ENCODE measurements at places on chromosomes 11 and 22. TPM values are rescaled to one million over a fixed set of nuclear protein-coding genes. Genes with fewer than 3 reads are reported as not detected.

GRCh38 chr22:23787600-23787896, 782 bp downstream of the SMARCB1 start:
- no peak for DNase-seq

Gene GDPD4
- total RNA-seq: not detected

GRCh38 chr11:1532014-1532586, 40.0 kb downstream of the DUSP8 start:
- no peak for DNase-seq

- DNase-seq: no peak
Measured at GRCh38 chr11:37504060-37504611, 906.1 kb upstream of the RAG2 start.

DNA sequence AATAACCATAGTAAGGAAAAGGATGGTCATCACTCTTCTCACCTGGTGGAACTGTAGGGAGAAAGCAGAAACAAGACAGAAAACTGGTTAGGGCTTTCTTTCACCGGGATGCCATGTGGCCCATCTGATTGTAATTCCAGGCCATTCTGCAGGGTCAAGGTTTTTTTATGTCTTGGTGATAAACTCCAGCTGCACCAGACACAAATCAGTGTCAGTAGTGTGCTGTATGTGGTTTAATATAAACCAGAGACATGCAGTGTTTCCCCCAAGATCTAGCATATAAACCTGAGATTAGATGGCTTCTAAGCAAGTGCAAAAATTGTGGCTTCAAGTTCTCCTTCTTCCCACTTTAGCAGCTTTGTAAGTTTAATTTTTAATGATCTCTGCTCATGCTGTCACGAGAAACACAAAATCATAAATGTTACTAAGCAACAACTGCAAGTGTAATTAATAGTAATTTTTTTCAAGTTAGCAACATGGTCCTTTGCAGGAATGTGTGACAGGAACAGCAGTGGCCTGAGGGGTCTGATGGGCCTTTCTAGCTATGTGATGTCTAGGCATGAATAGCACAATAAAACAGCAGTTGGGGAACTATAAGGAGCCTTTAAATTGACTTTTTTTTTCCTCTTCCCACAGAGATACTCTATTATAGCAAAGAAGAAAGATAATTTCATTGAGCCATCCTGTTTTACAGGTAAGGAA, 41.6 kb downstream of the BDNF start:
- DNase-seq: no peak

All from tibial nerve (tissue), 4 donors.